ENCODE measurements at places on chromosomes 7 and 10. TPM values are rescaled to one million over a fixed set of nuclear protein-coding genes. Genes with fewer than 3 reads are reported as not detected.

DNA sequence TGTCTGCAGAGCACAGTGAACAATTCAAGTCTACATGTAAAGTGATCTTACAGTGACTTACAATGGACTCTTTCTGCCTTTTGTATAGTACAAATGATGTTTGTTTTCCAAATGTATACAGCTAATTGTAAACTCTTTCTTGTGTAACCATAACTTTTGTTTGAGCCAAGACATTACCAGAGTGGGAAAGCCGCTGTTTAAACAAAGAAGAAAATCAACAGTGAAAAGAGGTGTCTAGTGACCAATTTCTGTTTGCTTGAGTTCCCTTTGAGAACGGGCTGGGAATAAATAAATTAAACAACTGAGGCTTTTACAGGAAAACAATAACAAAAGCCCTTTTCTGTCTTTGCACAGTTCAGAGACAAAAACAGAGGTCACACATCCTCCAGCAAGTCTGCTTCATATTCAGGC, 1163.4 kb downstream of the CNTNAP2 start:
- H3K4me1 ChIP-seq: no peaks in the 10 kb centered on the region
- no peak overlapping the region for H3K27ac ChIP-seq
- H3K36me3 ChIP-seq: no peaks in the 10 kb centered on the region
- no peak overlapping the region for H3K4me3 ChIP-seq

GRCh38 chr7:104415700-104416099, 87.3 kb downstream of the LHFPL3 start:
- DNase-seq: no peak
- no peaks in the 10 kb centered on the region for H3K36me3 ChIP-seq
- H3K4me1 ChIP-seq: no peaks in the 10 kb centered on the region

DNA sequence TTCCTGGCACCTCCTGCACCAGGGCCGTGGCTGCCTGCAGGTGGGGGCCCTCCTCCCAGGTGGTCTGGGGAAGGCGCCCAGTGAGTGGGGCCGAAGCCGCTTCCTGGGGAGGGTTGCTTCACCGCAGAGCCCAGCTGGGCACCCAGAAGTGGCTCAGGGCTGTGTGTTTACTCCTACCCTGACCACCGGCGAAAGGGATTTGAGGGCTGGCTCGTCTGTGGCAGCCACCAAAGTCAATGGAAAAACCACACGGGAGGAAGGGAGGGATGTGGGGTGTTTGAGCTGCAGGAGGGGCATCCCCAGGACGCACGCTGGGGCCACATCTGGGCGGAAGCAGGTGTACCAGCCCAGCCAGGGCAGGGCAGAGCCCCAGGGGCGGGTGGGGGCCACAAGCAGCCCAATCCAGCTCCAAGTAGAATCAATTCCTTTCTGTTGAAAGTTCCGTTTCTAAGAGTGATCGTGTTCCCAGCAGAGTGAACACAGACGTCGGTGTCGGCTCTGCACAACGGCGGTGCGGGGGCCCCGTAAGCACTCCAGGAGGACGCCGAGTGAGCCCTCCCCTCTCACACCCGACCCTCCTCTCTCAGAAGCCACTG, 69.9 kb downstream of the FOXL3 start:
- no peaks in the 10 kb centered on the region for H3K27me3 ChIP-seq
- H3K4me1 ChIP-seq: peaks cover 33% of the 10 kb centered on the region
- no peaks in the 10 kb centered on the region for H3K36me3 ChIP-seq
- peak overlapping the region; percentile 75 for H3K4me3 ChIP-seq

DNA sequence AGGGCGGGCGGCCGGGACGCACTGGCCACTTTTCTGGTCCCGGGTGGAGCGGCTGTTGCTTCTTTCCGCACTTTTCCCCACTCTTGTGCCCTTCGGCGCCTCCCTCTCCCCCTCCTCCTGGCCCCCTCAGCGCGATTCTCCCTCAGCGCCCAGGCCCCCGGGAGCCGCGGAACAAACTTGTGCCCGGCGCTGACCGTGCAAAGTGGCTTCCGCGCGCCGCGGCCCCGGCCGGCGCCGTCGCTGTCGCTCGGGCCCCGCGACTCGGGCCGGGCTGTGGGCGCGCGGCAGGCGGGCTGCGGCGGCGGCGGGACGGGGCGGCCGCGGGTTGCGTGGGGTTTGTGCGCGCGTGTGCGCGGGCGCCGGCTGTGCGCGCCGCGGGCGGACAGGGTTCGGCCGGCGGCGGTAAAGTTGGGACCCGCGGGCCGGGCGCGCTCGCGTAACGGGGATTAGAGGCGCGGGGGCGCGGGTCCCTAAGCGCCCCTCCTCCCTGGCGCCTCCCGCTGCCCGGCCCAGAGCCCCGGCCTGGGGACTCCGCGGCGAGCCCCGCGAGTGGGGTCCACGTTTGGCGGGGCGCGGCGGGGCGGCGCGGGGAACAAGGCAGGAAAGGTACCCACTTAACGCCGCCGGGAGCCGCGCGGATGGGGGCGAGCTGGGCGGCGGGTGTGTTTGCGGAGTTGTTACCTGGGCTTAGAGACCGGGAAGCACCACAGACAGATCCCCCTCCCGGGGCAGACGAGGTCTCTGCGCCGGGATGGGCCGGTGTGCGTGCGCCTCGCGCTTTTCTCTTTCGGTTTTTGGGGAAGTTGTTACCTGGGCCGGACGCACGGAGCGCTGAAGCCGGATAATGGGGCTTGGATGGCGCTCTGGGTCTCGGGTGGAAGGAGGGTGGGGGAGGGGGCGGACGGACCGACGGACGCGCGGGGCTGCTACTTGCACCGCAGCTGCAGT, 860 bp downstream of the ZEB1 start:
- no peaks in the 10 kb centered on the region for H3K27me3 ChIP-seq
- peak overlapping the region; percentile 97 for H3K27ac ChIP-seq
- peak overlapping the region; percentile 99 for H3K4me3 ChIP-seq
- H3K4me1 ChIP-seq: peaks cover 43% of the 10 kb centered on the region

DNA sequence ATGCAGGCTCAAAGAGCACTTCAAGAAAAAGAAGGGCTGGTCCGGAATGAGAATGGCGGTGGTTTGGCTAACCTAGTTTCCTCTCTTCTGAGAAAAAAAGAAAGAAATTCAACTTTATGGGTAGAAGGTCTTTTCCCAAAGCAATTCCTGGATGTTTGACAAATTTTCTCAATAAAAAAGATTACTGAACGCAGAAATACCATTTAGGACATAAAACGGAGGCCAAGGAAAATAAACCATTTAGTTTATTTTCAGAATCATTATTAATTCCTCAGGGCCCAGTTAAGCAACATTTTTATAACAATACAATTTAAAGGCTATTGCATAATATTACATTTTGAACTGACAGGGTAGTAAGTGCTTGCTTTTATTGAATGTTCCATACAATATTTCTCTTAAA, 284.6 kb upstream of the ANKRD30A start:
- no peak for DNase-seq
- no peaks in the 10 kb centered on the region for H3K36me3 ChIP-seq
- no peak overlapping the region for H3K27ac ChIP-seq
- H3K4me3 ChIP-seq: no peak overlapping the region

DNA sequence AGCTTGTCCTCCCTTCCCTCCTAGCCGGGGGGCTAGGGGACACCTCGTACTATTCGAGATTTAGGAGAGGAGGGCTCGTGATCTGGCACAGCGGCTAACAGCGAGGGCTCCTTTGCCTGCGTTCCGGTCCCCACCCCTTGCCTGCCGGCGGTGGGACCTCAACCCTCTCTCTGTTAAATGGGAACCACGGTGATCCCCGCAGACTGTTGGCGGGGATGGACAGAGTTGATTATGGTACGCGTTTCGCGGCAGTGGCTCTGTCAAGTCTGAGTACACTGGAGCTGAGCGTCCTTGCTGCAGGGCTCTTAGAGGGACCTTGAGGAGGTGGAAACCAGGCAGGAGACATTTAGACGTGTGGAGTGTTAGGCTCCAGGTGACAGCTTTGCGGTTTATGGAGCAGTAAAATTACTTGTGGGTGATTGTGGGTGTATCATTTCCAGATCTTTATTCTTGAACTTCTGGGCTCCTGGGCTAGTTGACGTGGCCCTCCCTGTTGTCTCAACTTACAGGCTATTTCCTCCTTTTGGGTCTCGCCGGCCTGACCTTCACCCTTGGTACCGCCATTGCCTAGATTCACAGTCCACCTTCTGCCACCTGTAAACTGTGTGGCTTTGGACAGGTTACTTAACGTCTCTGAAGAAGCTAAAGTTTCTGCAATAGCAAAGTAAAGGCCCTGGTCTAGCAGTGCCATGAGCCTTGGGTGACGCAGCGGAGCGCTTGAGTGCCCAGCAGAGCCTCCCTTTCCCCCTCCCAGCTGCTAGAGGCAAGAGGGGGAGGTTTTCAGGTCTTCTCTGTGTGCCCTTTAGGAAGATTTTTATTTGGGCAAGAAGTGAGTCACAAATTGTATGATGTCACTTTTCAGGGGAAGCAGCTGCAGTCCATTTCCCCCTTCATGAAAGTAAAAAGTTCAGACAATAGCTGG, 739 bp downstream of the CASP7 start:
- H3K36me3 ChIP-seq: no peaks in the 10 kb centered on the region
- peak overlapping the region; percentile 98 for H3K4me3 ChIP-seq
- peaks cover 32% of the 10 kb centered on the region for H3K4me1 ChIP-seq
- DNase-seq: no peak
- H3K27me3 ChIP-seq: no peaks in the 10 kb centered on the region
- H3K27ac ChIP-seq: peak overlapping the region; percentile 98

GRCh38 chr10:117537436-117537903, 5.1 kb upstream of the EMX2 start:
- H3K27ac ChIP-seq: no peak overlapping the region
- H3K27me3 ChIP-seq: peaks cover 84% of the 10 kb centered on the region
- H3K4me3 ChIP-seq: no peak overlapping the region
- DNase-seq: no peak
- peaks cover 6% of the 10 kb centered on the region for H3K4me1 ChIP-seq

DNA sequence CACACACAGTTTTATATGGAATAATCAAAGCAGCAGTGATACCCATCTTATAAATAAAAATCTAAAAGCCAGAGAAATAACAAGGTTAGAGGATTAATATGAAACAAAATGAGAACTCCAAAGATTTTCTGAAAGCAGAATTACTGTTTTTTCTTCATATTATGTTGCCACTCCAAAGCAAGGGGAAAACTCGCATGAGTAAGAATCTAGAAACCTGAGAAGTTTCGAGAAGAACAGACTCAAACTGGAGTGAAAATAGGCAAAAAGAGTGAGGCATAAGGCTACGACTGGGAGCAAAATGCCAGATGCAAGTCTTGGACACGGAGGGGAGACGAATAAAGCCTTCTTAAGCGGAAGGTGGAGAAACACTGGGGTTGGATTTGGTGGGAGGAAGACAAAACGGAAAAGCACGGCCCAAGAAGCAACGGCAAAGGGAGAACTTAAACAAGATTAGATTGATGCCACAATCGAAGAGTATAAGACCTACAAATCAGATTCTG, 923 bp downstream of the TNPO3 start:
- H3K27ac ChIP-seq: peak overlapping the region; percentile 99
- DNase-seq: no peak
- peaks cover 37% of the 10 kb centered on the region for H3K4me1 ChIP-seq
- H3K4me3 ChIP-seq: peak overlapping the region; percentile 98

- peaks cover 22% of the 10 kb centered on the region for H3K4me1 ChIP-seq
- peak overlapping the region; percentile 97 for H3K4me3 ChIP-seq
Measured at GRCh38 chr10:43409385-43410109, 561 bp upstream of the HNRNPF start.

DNA sequence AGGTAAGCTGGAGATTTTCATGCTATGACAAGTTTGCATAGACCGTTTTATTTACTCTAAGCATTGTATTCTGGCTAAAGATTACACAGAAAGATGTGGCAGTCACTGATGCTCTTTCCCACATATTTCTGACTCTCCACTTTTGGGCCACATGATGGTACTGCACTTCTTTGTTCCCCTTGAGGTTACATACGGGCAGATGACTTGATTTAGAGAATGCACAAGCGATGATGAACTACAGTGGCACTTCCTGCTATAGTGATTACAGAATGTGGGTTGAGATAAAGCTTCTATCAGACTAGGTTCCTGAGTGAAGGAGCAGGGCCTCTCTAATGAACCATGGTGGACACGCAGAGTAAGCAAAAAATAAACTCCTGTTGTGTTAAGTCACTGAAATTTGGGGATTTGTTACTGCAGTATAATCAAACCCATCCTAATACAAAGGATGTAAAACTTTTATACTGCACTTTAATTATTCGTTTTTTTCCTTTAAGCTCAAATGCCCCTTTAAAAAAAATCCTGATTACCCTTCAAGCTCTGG, 177.9 kb downstream of the TAX1BP1 start:
- no peak overlapping the region for H3K27ac ChIP-seq
- no peak for DNase-seq
- H3K36me3 ChIP-seq: no peaks in the 10 kb centered on the region
- no peaks in the 10 kb centered on the region for H3K27me3 ChIP-seq
- H3K4me1 ChIP-seq: peaks cover 3% of the 10 kb centered on the region

GRCh38 chr7:25262586-25262985, 34.3 kb upstream of the NPVF start:
- DNase-seq: no peak
- H3K36me3 ChIP-seq: peaks cover 5% of the 10 kb centered on the region
- no peak overlapping the region for H3K27ac ChIP-seq
- peaks cover 10% of the 10 kb centered on the region for H3K4me1 ChIP-seq

DNA sequence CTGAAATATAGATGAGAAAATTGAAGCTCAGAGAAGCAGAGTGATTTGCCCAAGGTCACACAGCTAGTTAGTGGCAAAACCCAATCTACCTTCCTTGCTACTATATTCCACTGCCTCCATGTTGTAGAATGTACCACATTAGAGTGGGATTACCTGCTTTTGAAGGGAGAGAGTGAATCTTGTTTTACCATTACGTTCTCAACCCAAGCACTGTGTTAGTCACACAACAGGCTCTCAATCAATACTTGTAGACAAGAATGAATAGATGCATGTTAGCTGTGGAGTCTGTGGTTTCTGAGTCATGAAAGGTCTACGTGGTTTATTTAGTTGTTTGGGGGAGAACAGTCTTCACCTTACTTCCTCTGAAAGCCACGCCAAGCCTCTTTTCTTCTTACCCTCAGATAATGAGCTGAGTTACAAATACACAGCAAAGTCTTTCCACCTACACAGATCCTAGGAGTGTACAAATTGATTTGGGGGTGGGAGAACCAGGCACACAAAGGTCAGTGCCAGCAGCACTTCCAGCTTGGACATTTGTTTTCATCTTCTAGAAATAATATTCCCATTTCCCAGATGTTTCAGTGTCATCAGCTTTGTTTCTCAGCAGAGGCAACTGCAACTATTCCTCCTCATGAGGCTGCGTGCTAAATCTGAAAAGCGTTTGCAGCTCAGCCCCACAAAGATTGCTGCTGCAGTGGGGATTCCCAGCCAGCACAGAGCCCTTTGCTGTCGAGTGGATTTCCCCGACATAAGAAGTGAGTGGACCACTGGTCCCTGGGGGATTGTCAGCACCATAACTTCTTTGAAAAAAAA, 71.5 kb upstream of the ADO start:
- H3K4me3 ChIP-seq: peak overlapping the region; percentile 75
- peak; percentile 41 for DNase-seq
- H3K27ac ChIP-seq: no peak overlapping the region
- H3K4me1 ChIP-seq: peaks cover 20% of the 10 kb centered on the region
- H3K27me3 ChIP-seq: no peaks in the 10 kb centered on the region

GRCh38 chr7:106377847-106378361, 93.1 kb upstream of the NAMPT start:
- H3K4me3 ChIP-seq: peak overlapping the region; percentile 55
- peaks cover 10% of the 10 kb centered on the region for H3K27me3 ChIP-seq
- H3K27ac ChIP-seq: no peak overlapping the region
- H3K4me1 ChIP-seq: peaks cover 9% of the 10 kb centered on the region
- DNase-seq: no peak

The SLC12A9 gene
- 43.9 TPM for total RNA-seq

The MRC1 gene
- total RNA-seq: 0.07 TPM

The INMT gene
- total RNA-seq: 0.65 TPM

The AHR gene
- 139 TPM for total RNA-seq

The CLDN4 gene
- 0.23 TPM for total RNA-seq

The AFAP1L2 gene
- total RNA-seq: 1.8 TPM

The OR6V1 gene
- not detected for total RNA-seq

Measured in T-helper 17 cell (primary cell).